ENCODE measurements at places on chromosomes 1 and 21.

DNA sequence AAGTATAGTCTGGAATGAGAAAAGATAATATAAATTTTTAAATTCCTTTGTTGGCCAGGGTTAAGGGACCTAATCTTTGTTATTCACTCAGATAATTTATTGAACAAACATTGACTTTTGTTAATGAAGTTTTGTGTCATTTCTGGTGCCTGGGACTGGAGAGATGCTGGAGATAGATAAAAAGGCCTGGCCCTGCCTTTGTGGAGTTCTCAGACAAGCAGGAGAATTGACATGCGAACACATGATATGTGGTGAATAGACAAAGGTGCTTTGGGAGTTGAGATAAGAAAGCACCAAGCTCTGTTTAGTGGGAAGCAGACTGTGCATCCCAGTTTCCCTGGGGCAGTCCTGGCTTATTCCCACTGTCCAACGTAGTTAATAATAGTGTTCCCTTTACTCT is 8.5 kb downstream of the C1orf21 start:
- DNase-seq, result no peak

GRCh38 chr21:34311561-34312330 is 52.1 kb upstream of the KCNE2 start:
- no peak for DNase-seq

GRCh38 chr1:216183007-216183406 is 240.2 kb downstream of the USH2A start:
- DNase-seq, result no peak

DNA sequence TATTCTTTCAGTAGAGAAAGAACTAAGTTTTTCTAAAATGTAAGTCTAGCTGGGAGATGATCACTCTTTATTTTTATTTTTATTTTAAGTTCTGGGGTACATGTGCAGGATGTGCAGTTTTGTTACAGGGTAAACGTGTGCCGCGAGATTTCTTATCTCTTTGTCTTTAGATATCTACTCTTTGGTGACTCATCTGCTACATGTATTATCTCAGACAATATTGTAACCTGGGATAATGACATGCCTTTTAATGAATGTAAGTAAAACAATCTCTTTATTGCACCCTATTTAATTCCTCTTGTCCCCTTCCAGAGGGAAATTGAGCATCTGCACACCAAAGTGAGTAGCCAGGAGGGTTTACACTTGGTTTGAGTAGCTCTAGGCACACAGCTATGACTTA is 9.4 kb downstream of the CR2 start:
- no peak for DNase-seq

DNA sequence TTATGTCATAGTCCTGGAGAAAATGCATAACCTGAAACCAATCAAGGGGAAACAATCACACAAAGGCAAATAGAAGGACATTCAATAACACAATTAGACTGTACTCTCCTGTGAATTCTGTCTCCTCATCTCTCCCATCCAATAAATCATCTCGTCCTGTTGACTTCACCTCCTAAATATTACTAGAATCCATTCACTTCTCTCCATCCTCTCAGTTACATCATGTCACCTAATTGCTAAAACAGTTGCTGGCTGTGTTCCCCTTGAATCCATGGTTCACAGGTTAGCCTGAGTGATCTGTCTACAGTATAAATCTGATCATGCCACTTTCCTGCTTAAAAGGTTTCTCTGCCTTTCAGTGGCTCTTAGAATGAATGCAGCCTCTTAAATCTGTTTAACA is 220.2 kb downstream of the TGFB2 start:
- no peak for DNase-seq

- DNase-seq, result no peak
Measured at GRCh38 chr1:212952641-212952976, 2.3 kb downstream of the VASH2 start.

GRCh38 chr1:229296541-229296941 is 25.6 kb downstream of the RAB4A start:
- DNase-seq, result no peak

- DNase-seq, result peak; percentile 75
Measured at GRCh38 chr1:227437495-227438008, 119.3 kb upstream of the CDC42BPA start.

DNA sequence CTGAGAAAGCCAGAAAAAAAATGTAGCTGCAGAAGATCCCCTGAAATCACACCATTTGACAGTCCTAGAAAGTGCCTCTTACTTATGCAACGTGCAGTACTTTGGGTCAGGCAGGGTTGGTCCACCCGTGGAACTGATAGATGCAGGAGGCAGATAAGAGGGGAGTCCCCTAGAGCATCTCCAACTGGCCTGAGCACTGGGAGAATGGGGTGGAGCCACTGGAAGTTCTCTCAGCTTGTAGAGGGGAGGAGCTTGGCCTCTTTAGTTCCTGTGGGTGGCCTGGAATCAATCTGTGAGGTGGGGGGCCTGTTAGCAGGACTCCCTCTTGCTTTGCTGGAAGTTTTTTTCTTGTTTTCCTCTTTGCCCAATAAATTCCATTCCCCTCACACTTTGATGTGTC is 335.7 kb upstream of the NCAM2 start:
- DNase-seq, result no peak

DNA sequence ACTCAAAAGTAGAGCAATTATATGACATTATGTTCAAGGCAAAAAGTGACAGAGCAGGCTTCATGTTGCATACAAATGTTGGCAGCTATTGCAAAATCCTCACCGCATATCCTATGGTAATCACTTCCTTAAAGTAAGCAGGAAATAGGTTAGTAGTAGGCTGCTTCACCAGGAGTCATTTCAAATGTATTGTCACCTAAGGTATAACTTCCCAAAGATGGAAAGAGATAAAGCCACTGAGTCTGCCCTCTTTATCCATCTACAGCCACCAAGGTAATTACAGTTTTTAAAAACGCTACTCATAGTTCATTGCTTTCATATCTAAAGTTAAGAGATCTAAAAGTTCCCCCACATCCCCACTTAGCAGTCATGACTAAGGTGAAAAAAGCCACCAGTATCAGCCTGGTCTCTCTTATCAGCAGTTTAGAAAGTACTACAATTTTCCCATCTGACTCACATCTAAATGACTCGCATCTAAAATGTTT is 31.6 kb upstream of the UBE2U start:
- no peak for DNase-seq

DNA sequence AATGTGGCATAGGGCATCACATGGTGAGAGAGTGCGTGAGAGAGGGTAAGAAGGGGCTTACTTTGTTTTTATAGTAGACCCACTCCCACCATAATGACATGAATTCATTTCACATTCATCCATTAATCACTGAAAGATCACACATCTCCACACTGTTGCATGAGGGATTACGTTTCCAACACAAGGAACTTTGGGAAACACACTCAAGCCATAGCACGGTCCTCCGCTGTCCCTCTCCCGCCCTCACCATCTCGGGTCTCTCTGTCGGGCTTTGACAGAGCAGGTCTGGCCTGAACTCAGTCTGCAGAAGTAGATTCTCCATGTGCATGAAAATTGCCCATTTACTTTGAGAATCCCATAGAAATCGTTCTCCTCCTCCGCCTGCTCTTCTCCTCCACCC is 312.2 kb downstream of the MATN1 start:
- DNase-seq, result no peak

GRCh38 chr1:225999227-225999911 is at the start of gene SDE2:
Gene SDE2 (minus strand): TSS chr1:225999343. CDS start chr1:225999312, 31 bp downstream.
- peak; percentile 100 for DNase-seq

DNA sequence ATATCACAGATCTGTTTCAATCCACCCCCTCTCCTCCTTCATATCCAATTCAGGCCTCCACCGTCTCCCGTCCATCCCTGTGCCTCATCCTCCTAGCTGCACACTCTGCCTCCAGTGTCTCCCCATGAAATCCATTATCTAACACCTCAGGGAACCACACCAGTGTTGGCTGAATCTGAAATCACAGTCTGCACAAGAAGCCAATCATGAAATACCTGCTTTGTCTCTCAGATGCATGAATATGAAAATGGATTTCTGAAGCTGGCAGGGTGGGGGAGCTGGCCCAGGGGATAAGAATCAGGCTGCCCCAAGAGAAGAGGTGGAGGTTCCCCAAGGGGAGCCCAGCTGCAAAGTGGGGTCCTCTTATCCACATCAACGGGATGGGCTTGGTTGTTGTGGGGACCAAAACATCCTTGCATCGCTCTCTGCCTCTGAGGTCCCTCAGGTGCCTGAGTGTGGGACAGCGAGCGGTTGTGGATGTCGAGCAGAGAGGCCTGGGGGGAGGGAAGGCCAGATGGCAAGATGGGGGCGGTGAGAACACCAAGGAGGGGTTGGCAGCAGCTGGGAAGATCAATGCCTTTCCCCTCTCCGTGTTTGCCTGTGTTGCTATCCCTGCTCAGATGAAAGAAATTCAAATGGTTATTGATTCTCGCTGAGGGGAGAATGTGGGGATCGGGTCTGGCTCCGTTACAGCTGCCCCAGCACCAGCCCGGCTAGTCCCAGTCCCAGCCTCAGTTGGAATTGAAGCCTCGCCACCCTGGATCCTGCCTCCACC is 237.3 kb upstream of the POU3F1 start:
- DNase-seq, result no peak

- peak; percentile 9 for DNase-seq
Measured at GRCh38 chr21:41707231-41707959, 59.5 kb downstream of the RIPK4 start.

All from dermis microvascular lymphatic vessel endothelial cell (primary cell).